Cortex of kidney (tissue), 1 donor: ENCODE measurements at places on chromosomes 12 and 14.

- no peak for DNase-seq
Observed at GRCh38 chr12:52271158-52271557, 3.3 kb upstream of the KRT86 start.

DNA sequence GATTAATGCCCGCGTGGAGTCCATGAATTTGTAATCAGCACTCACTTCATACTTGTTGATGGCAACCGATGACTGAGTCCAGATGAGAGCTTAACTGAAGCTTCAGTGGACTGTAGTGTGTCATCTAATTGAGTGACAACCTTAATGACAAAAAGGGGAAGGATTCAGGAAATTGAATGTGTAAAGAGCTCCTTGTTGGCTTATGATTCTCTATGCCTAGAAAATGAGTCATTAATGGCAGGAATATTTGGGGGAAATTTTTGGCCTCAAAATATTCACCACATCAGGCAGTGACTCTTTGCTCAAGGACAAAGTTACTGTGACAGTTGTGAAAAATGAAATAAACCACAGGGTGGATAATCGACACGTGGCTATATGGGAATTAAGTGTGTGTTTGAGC, 55.3 kb upstream of the STON2 start:
- no peak for DNase-seq

DNA sequence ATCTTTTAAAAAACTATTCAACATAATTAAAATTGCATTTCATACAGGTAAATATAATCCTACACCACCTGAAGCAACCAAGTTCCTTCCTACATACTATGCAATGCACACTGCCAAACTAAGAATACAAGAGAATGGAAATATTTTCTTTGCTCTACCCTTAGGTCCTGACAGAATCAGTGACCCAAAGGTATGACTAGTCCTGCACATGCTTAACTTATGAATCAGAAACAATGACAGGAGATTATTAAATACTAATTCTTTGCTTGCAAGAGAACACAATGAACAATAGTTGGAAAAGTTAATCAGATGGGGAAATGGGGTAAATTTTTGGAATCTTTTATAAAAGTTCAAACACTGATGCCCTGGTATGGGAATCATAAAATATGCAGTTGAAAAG, 220.1 kb downstream of the SOX5 start:
- no peak for DNase-seq

DNA sequence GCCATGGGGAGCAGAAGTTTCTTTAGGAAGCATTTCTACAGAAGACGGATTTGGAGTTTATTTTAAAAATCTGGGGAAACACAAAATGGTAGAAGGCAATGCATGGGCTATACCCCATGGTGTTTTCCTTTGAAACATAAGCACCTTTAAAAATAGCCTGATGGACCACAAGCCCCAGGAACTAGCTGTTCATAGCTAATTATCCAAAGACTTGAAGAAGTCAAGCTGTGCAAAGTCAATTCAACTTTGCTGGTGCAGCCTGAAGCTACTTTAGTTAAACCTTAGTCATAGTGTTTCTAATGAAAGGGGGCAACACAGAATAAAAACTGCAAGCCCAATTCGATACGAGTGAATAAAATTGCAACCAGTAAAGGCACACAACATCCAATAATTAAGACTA, 732.5 kb downstream of the GALC start:
- no peak for DNase-seq

- DNase-seq, result no peak
Observed at GRCh38 chr12:69905801-69906200, 80.8 kb downstream of the MYRFL start.

DNA sequence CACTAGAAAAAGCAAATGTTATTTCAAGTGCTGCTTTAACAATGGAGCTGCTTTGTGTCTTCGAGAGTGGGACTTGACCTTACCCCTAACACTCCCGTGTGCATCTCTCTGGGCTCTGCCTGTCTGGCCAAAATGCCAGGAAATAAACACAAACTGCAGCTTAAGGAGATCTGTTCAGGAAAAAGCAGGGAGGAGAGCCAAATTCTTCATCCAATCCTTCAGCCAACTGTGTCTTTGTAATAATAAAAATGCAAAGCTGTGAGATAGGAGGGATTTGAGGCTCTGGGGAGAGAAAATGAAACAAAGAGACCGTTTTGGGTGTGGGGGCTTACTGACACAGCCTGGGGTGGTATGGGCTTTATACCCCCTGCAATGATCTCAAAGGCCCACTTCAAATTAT, 85.8 kb upstream of the WSCD2 start:
- no peak for DNase-seq

- no peak for DNase-seq
Observed at GRCh38 chr12:94922561-94922960, 80.9 kb downstream of the NDUFA12 start.
